Stimulated activated effector memory CD8-positive, alpha-beta T cell treated with anti-CD3 and anti-CD28 coated beads, Interleukin-12 subunit alpha, Interleukin-12 subunit beta, amount 100 ng/mL, for 72 hours (primary cell): ENCODE measurements at places on chromosomes 2 and 18.

- DNase-seq: peak; percentile 62
Measured at GRCh38 chr18:58044370-58045241, 580 bp downstream of the NEDD4L start.

DNA sequence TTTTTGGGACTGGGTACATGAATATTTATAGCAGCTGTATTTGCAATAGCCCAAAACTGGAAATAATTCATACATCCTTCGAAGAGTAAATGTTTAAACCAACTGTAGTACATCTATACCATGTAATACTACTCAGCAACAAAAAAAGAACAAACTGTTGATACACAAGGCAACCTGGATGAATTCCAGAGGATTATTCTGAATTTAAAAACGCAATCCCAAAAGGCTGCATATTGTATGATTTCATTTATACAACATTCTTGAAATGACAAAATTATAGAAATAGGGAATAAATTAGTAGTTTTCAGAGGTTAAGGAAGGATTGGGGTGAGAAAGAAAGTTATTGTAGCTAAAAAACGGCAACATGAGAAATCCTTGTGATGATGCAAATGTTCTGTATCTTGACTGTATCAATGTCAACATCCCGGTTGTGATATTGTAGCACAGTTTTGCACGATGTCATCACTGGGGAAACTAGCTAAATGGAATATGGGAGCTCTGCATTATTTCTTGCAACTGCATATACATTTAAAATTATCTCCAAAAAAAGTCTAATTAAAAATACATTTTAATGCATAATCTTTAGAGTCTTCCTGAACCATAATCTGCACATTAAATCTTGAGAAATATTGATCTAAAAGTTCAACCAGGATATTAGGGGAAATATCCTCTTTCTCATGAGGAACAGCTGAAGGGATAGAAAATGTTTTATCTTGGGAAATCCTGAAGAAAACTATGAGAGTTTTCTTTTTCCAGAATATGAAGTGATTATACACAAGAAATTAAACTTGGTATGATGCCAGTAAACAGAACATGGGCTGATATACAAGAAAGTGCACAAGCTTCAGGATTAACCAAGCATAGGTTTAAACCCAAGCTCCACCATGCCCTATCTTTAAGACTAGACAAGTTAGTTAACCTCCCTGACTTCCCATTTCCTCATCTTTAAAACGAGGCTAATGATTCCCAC lies 21.9 kb downstream of the EVA1A start:
- no peak for DNase-seq

DNA sequence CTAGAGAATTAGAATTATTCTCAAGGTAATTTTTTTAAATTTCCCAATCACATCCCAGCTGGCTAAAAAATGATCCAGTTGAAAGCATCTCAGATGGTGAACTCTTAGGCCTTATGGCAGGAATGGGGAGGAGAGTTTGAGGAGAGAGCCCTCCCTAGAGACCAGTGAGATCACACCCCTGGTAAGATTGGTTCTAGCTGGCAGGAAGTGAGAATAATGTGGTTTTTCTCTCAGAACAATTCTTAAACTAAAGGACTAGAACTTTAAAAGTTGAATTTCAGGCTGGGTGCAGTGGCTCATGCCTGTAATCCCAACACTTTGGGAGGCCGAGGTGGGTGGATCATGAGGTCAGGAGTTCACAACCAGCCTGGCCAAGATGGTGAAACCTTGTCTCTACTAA lies 120.2 kb downstream of the MYO3B start:
- DNase-seq: no peak

GRCh38 chr2:33763671-33764310 lies 164.7 kb upstream of the FAM98A start:
- DNase-seq: no peak

DNA sequence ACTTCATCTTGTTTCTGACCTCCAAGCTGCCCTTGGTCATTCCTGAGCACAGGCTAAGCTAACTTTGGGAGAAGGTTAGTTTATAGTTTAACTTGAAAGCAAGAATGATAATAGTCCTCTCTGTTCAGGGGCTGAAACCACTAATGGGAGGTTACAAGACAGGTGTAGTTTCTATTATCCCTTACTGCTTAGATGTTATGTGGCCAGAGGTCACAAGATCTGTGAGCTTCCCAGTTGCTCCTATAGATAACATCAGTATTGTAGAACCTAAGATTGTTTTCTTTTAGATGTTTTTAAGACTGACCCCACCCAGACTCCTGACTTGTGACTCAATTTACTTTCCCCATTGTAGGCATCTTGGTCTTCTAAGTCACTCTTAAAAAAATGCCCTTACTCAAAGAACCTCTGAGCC lies 94.8 kb upstream of the LPIN2 start:
- no peak for DNase-seq

DNA sequence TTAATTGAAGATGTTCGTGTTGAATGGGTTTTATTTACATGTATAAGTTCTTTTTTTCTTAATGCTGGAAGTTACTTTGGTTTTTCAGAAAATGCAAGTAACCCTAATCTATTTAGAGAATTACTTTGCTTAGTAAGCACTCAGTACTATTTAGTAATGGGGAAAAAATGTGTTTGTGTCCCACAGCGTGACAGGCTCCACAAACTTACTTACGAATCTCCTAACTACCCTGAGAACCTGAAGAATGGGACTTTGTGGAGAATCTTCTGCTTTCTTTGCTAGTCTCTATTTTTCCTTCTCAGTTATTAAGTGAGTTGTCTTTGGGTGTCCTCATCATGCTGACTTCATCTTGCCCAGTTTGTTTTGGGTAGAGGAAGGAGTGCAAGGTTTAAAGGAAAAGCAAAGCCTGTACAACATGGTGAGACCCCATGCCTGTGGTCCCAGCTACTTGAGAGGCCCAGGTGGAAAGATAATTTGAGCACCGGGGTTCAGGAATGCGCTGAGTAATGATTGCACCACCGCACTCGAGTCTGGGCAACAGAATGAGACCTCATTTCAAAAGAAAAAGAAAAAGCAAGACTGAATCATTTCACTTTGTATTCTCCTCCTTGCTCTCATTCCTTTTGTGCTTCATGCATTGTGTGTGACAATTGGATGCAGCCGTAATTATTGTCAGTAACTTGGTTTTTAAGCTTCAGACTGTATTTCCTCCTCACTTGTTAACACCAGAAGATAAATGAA lies 10.2 kb downstream of the NEDD4L start:
- DNase-seq: no peak

DNA sequence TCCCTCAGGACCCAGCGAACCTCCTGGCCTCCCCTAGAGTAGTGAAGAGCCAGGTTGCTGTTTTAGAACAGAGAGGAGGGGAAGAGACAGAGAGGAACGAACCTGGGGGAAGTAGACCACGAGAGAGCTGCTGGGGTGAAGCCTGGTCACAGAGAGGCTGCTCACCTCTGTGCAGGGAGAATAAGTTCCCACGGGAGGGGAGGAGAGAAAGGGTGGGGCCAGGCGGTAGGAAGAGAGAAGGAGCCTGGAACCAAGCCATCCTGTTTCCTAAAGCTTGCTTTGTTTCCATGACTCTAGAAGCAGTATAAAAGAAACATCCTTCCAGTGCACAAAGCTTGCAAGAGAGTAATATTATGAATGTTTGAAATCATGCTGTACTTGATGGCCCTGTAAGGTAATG lies 147.9 kb downstream of the MYT1L start:
- DNase-seq: no peak
